ENCODE measurements at places on chromosomes 6 and 20.

- no peak for DNase-seq
Measured at GRCh38 chr20:24956001-24956841, 7.2 kb downstream of the CST7 start.

DNA sequence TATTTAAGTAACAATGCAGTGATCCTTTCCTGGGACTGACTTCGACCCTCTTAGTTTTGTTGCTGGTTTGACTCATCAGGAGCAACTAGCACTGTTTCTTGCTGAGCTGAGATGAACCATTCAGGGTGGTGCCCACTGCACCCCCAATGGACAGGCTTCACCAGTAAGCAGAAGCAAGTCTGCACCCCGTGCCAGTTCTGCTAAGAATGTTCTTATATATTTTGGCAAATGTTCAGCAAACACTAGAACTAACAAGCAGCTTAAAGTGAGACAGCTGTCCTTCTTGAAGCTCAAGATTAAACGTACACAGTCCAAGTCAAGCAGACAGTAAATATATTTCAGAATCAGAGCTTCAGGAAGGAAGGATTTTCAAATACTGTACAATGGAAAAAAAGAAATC lies 561.3 kb upstream of the CDH4 start:
- DNase-seq = no peak

DNA sequence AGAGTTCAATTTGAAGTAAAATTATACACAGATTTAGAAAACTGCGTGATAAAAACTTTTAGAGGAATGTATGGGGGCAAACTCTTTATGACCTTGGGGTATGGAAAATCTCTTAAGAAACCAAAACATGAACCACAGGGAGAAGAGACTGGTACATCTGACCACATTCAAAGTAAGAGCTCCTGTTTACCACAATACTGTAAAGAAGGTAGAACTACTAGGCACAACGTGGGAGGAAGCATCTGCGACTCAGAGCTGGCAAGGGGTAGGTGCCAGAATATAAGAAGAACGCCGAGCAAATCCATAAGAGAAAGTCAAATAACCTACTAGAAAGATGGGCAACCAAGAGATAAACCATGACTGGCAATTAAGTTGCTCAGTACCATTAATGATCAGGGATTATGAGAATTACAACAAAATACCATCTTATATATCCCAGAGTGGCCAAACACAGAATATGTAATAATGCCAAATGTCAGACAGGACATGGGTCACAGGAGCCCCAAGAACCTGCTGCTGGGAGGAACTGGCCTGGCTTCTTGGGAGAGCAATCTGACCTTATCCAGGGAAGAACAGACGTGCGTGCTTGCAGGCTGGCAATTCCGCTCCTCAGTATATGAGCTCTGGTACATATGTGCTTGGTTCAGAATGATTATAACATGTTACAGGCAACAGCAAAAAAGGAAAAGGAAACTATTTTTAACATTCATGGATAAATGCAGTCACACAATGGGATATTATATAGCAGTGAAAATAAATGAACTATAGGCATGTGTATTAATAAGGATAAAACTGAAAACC lies 50.2 kb downstream of the INSM1 start:
- no peak for DNase-seq

DNA sequence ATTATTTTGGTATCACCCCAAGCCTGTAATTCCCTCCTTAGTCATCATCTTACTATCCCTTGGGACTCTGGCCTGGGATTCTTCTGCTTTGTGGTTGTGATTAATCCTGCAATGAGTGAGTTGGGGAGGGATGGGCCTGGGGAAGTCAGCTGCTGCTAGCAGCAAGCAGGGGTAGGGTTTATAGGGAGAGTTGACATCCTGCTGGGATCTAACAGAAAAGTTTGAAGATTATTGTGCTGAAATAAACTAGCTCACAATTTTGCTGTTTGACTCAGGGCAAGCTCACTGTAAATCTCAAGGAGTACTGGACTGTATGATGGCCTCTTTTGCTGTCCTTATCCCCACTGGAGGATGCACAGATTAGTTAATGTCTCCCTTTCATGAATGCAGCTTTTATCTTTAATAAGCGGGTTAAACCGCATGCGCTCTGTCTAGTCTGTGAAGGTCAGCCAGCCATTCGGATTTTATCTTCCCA lies 83.4 kb downstream of the JARID2 start:
- DNase-seq = no peak

DNA sequence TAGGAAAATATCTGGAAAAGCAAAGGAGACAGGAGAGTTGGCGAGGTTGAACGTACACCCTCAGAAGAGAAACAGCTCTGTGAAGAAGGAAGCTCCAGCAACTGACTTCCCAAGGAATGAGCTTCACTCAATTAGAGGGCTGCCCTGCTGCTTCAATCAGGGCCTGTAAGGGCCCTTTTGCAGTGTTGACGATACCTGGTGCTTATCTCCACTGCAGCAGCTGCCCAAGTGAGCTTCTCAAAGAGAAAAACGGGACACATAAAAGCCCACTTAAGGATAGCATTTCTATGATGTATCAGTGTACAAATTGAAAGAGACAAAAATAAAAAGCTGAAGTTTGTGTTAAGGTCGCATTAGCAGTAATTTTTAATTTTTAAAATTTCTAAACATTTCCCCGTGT lies 16.4 kb downstream of the SEC63 start:
- DNase-seq = no peak
